NCI-H69 (cell line): ENCODE measurements at places on chromosomes 2 and 18.

DNA sequence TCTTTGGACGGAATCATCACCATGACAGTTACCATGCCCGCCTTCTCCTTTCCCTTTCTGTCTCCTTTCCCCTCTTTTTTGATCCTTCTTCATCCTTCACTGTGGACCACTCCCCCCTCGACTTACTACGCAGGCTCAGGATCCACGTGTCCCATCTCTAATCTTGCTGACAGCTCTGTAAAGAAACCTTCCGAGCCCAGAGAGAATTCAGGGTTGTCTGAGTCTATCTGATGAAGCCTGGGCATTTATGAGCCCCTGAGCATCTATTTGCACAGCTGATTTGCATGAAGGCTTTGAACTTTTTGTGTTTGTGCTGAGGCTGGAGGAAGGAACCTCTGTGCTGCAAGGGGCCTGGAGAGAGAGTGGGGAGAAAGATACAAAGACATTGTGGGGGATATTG is 50.7 kb downstream of the CIB4 start:
- peak; percentile 9 for DNase-seq

GRCh38 chr18:6236258-6236657 is 178.5 kb downstream of the L3MBTL4 start:
- DNase-seq = no peak

DNA sequence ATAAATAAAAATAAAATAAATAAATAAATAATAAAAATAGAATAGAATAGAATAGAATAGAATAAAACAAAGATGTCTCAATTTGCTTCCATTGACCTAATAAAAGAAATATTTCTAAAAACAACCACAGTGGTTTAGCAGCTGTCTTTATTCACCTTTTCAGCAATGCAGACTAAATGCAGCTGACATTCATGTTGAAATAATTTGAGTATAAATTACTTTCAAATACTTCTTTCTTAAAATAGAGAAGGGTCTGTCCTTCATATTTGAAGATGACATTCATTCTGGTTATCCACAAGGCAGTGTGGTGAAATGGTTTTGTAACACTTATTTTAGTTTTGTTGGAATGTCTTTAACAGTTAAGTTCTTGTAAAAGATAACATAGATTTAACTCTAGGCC is 469.4 kb downstream of the IRS1 start:
- no peak for DNase-seq

DNA sequence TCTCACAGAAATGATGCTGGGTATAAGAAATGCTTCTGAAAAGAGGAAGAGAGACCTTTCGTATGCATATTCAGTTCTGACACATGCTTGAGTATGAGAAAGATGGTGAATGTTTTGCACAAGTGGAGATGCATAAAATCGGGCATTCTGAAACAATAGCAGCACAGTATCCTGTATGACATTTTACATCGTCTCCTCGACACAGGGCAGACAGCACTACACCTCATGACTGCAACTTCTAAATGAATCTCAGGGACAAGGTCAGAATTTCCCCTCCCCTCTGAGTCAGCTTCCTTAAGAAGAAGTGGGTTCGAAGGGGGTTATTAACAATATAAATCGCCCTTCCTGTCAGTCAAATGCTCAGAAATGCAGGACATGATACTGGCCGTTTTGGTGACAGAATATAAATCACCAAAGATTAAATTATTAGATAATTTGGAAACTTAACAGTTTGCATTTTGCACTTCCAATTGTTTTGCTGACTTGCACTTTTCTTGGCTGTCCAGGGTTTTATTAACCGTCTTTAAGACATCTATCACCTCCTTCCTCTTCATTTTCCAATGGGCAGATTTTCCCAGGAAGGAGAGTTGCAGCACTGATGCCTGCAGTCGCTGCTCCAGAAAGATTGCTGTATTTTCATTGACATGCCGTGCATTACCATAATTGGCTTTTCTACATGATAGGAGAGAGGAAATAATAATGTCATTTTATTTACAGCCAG is 57.2 kb downstream of the TSHZ1 start:
- DNase-seq = no peak

GRCh38 chr2:43131890-43132682 is 94.3 kb downstream of the ZFP36L2 start:
- DNase-seq = no peak

- no peak for DNase-seq
These were observed 143.8 kb downstream of the GALNT14 start for GRCh38 chr2:30994227-30995056.

DNA sequence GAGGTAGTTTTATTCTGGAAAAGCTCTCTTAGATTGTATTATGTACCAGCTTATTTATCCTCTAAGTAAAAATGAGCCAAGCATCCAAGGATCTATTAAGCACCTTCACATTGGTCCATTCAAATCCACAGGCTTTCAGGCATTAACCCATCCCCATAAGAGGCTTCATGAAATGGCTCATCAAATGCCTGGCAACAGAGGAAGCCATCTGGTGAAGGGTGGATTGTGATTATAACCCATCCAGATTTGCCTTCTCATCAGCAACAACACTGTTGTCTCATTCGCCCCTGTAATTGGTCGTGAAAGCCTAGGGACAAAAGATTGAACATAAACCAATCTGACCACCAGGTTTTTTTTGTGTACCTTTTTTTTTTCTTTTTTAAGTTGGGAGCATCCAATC is 134.3 kb upstream of the TACR1 start:
- DNase-seq = no peak

DNA sequence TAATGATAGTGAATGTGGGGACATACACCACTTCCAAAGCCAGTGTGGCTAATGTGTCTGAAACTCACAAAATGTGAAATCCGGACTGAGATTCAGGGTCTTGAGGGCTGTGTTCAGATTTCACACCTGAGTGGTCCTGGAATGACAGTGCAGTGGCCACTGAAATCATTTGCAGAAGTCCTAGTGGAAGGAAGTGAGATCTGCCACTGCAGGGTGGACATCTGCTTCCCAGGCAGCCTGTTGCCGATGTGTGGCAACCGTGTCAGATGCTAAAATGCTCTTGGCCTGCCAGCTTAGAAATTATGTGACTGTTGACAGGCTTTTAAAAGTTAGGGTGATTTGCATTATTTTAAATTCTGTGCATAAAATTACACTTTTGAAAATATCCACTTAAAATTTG is 77.8 kb upstream of the TMEM200C start:
- DNase-seq = no peak

DNA sequence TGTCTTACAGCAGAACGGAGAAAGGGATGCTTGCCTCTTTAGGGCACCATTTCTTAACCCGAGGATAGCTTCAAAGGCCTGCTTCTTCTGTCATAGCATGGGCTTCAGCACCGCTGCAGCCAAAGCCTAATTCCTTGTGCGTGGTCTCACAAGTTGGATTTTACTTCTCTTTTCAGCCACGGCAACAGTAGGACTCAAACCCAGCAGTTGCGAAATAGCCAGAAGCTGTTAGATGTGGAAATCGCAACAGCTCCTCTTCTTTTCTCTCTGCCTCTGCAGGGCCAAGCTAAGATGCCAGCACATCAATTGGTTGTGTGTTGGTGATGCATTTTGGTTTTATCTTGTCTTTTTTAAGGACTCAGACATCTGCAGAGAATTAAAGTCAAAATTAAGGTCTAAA is 3.1 kb downstream of the NRXN1 start:
- no peak for DNase-seq

DNA sequence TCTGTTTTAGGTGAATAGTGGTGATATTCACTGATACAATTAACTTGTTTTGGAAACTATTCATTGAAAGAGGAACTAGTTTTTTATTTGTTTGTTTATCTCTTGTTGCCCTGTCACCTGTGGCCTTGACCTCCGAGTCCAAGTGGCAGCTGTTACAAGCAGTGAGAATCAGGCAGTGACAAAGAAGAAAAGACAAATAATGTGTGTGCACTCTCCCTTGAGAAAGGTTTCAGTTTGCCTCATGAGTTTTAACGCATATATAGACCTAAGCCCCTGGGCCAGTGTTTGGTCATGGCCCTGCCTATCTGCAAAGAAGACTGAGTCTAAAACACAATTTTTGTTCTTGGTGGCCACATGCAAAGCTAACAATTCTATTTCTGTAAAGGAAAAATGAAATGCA is 15.3 kb downstream of the KYNU start:
- DNase-seq = no peak
